Fibroblast of gingiva (primary cell): ENCODE measurements at places on chromosomes 1 and 21.

DNA sequence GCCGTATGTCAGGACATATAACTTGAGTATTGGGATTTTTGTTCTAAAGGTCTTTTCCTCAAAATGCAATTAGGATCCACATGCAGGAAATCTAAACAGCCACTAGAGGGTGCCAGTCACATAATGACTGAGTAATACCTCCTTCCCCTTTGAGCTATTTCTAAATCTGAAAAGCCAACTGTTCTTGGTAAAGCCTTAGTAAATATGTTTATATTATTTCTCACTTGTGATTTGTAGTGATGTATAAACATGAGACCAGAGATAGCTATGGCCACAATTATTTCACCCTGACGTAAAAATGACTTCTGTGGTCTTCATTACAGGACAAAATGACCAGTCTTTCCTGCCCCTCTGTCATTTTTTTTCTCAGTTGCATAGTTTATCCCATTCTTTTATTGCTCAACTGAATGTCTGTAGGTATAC lies 41.0 kb upstream of the DR1 start:
- peak; percentile 65 for DNase-seq

GRCh38 chr1:11761988-11762406 lies at the start of gene C1orf167:
C1orf167 (plus strand) TSS chr1:11762193; CDS start chr1:11764401, 2,208 bp downstream.
- DNase-seq = no peak

- no peak for DNase-seq
These were observed 348.2 kb upstream of the DUSP10 start for GRCh38 chr1:222090103-222090502.

DNA sequence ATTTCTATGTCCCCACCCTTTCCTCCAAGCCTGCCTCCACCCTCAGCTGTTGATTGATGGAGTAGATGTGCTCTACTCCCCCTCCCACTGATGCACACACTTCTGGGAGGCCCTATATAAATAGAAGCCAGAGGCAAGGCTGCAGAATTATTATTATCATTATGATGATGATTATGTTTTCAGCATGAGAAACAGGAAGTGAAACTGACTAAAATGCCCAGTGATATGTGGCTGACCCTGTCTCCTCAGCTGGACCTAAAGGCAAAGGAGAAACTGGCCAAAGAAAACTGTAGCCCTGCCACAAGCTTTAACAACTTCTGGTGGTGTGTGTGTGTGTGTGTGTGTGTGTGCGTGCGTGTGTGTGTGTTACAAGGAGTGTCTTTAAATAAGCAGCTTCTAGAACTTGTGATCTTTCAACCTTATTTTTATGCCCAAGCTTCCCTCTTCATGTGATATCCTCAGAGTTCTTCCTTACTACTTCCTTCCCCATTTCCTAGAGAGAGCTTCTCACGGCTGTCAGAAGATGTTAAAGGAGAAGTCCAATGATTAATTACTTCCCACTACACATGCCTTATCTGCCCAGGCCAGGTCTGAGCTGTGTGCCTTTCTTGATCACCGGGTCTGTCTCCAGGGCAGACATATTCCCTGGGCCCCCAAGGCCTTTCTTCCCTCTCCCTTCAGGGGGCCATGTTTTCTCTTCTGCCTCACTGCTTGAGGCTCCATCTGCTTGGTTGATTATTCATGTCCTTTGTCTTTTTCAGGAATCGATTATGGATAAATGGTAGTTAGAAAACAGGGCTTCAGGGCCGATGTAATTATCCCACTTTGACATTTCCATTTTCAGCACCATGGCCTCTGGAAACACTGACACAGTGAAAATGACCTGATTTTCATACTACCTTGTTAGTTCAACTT lies 11.6 kb upstream of the MAPKAPK2 start:
- DNase-seq = no peak

DNA sequence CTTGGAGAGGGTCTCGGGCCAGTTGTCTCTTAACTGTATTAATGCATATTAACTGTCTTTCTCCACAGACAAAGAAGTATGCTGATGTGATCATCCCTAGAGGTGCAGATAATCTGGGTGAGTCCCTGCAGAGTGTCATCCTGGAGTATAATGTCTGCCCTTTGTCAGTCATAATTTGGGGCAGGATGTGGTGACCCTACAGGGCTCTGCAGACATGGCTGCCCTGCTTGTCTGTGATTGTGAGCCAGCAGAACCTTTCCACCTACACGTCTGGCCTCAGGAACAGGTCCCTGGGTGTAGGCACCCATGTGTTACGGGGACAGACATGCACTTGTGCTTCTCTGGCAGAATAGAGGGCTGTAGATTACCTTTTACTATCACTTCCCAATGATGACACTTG lies 78.4 kb downstream of the UCK2 start:
- no peak for DNase-seq

- DNase-seq = no peak
These were observed 5.7 kb upstream of the KRTAP12-1 start for GRCh38 chr21:44687671-44688070.

DNA sequence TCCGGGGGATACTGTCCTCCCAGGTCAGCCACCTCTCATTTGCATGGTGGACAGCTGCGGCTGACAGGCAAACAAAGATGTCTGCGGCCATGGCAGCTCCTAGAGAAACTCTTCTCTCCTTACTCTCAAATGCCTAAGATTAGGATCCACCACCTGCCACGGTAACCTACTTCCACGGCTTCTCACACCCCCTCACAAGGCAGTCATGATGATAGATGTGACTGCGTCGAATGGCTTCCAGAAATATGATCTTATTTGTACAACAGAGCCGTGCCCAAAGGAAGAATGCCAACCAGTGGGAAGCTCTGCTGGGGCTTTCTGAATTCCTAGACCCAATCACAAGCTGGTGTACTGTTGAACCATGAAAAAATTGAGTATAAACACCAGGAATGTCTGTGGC lies 73.4 kb downstream of the BACE2 start:
- no peak for DNase-seq

DNA sequence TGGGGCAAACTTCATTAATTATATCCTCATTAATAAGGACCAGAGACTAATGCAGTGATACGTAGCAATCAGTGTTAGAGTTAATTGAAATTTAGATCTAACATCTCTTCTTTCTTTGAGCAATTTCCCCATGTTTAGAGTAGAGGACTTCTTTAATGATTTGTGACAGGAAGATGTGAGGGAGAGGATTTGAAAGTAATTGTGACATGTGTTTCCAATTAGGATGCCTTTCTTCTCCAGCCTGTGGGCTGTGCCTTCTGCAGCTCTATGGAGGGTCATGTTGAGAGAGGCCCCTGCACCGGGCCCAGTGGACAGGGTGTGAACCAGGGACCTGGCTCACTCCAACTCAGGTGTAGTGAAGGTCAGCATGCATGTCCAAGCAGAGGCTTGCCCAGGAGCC lies 103.0 kb downstream of the GREM2 start:
- DNase-seq = peak; percentile 64

- no peak for DNase-seq
These were observed 5.4 kb downstream of the BCAN start for GRCh38 chr1:156647351-156647750.

- peak; percentile 10 for DNase-seq
These were observed at the start of gene ILDR2 for GRCh38 chr1:166975361-166976129. ILDR2 (minus strand) TSS chr1:166975540; CDS start chr1:166975268, 272 bp downstream.

GRCh38 chr1:63024132-63024531 lies 240.2 kb downstream of the ATG4C start:
- no peak for DNase-seq

DNA sequence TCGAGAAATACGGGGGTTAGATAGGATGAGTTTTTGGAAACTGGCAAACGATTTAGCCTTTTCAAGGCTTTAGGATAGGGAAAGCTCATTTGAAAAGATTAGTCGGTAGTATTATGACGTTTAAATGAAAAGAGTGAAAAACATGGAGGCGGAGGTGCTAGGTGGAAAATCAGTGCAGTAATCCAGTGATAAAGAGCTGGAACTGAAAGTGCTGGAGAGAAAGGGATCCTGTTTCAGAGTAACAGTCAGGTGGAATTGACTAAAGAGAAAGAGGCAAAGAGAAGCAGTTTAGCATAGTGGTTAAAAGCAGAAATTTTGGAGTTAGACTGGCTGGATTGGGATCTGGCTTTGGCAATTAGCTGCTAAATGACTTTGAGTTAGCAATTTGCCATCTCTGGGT lies 945 bp downstream of the WDR3 start:
- DNase-seq = no peak

DNA sequence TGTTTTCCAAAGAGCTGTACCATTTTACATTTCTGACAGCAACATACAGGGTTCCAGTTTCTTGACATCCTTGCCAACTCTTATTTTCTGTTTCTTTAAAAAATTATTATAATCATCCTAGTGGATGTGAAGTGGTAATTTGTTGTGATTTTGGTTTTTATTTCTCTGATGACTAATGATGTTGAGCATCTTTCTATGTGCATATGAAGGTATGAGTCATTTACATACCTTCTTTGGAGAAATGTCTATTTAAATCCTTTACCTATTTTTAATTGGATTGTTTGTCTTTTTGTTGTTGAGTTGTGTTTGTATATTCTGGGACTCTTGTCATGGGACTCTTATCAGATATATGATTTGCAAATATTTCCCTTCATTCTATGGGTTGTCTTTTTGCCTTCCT lies 20.8 kb upstream of the MPC2 start:
- no peak for DNase-seq

DNA sequence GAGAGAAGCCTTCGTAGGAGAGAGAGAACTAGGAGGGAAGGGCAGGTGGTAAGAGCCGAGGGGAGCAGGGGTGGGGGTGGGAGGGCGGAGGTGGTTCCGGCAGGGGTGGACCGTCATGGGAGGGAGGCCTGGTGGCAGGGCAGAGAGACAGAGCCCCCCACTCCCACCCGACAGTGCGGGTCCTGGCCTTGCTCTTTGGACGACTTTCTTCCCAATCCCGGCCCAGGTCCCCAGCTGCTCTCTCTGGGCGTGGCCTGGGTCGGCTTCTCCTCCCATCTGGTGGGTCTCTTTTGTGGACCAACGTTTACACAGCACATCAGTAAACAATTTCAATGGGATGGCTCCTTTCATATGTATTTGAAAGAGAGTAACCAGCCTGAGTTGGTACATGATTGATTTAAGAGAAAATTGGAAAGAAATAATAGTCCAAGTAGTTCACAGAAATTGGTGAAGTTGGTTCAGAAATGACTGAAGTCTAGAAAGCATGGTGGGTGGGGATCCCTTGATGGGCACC lies 56.9 kb downstream of the LDLRAD2 start:
- DNase-seq = no peak

DNA sequence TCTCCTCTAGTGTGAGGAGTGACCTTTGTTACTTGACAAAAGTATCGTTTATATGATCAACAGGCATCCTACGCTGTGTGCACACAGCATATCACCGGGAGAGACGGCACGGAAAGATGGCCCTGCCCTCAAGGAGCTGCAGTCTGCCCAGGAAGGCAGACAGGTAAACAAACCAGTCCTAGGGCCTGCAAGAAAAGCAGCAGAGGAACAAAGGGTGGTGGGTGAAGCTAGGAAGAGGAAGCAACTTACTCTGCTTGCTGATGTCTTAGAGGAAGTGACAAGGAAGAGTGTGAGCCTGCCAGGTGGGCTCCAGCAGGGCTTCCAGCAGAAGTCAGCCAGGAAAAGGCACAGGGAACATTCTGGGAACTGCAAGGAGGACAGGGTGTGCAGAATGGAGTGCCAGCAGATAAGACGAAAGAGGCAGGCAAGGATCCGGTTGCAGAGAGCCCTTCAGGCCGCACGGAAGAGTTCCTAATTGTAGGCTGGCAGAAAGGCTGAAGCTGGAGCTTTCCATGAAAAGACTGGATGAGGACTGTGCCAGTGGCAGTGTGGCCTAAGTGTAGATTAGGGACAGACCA lies 106.7 kb downstream of the SLC45A1 start:
- DNase-seq = no peak

GRCh38 chr1:14597343-14598006 lies 1.0 kb upstream of the KAZN start:
- peak; percentile 22 for DNase-seq

DNA sequence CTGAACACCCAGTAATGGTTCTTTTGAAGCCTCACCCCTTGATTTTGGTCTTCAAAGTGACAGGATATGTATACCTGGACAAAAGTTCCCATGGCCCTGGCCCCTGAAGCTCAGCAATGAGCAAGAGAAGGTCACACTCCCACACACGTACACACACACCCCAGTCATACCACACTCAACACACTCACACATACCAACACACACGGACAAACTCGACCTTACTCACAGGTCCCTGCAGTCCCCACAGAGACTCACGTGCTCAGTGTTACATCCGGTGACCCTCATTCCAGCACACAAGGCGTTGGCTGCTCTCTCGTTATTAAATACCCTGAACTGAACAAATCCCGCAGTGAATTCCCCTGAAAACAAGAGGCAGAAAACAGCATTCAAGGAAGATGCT lies 5.9 kb downstream of the ITLN1 start:
- no peak for DNase-seq

- no peak for DNase-seq
These were observed 95.9 kb upstream of the SGIP1 start for GRCh38 chr1:66438062-66438461.

DNA sequence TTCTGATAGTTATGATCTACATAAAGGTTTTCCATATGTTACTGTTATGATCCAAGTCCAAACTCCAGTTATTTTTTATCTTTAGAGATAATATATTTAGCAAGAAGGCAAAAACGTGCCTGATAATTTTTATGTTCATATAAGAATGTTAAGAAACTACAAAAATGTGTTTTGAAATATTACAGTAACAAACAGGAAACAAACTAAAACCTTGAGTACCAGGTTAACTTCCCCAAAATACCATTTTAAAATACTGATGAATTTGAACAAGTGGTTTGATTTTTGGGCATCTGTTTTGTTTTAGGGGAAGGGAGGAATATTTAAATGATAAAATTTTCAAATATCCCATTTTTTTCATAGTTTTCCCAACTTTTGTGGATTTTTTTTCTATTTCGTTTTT lies 124.8 kb downstream of the NR5A2 start:
- DNase-seq = no peak

GRCh38 chr1:90722874-90723589 lies 5.9 kb upstream of the BARHL2 start:
- DNase-seq = no peak

DNA sequence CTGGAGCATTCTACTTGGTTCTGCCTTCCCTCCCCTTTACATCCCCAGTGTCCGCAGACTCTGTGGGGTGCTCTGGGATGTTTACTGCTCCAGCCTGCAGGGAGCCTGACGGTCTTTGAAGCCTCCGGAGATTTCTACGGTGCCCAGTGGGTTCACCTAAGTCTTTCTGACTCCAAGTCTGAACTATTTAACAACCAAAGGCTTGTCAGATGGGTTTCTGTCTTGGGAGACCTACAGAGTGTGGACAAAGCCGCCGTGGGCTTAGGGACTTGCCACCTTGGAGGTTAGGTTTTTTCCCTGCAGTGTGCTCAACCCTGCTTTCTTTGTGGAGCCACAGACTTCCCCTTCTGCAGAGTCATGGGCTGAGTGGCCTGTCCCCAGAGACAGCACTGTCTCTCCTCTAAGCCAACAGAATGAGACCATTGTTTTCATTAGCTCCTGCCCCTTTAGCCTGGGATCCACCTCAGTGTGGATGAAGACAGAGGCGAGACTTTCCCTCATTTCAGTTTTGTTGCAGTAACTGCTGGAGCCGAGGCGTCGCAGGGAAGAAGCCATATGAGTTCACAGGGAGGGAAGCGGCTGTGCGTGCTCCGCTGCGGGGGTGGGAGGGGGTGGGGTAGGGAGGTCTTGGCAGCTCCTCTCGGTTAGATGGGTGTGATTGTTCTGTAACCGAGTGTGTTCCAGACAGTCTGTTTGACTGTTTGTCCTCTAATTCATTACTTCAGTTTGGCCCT lies 120.7 kb downstream of the CNIH3 start:
- peak; percentile 22 for DNase-seq

- DNase-seq = no peak
These were observed 61.3 kb downstream of the NDUFS5 start for GRCh38 chr1:39087435-39087834.

- peak; percentile 91 for DNase-seq
These were observed 65.1 kb upstream of the JUN start for GRCh38 chr1:58848818-58849411.
